ENCODE measurements at places on chromosomes 7 and 10.
A peak's percentile ranks its signal among the peaks of the same experiment; 100 is the strongest.

DNA sequence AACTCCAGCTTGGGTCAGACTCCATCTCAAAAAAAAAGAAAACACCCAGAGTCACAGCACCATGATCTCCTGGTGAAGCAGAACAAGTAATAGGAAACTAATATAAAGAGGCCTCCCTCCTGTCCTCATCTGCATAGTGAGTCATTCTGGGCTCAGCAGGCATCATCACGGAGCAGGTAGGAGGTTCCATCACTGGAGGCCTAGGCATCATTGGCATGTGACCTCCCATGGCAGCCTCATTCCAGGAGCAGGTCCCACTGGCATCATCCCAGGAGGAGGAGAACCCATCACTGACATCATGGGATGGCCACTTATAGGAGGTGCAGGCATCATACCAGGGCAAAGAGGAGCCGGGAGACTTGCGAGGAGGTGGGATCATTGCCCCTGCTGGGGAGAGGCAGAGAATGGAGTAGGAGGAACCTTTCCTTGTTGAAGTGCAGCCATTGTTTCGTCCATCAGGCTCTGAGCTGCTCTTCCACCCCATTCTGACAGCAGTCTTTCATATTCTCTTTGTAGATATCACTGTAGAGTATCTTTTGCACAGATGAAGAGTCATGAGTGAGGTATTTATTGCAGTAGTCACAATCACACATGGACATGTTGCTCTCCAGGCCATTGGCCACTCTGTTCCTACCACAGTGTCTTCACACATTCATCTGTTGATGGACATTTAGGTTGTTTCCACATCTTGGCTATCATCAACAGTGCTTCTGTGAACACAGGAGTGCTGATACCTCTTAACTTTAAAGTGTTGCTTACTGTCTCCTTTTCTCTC, 73.8 kb downstream of the OSBPL3 start:
- no peak for DNase-seq

- DNase-seq: no peak
These were observed 4.2 kb downstream of the NRBF2 start for GRCh38 chr10:63137306-63137705.

GRCh38 chr10:5692461-5693358, 8.1 kb downstream of the TASOR2 start:
- no peak for DNase-seq

- DNase-seq: no peak
These were observed 28.4 kb downstream of the ITGB1 start for GRCh38 chr10:32929634-32930033.

- no peak for DNase-seq
These were observed 106.8 kb upstream of the POM121L12 start for GRCh38 chr7:52928591-52928990.

DNA sequence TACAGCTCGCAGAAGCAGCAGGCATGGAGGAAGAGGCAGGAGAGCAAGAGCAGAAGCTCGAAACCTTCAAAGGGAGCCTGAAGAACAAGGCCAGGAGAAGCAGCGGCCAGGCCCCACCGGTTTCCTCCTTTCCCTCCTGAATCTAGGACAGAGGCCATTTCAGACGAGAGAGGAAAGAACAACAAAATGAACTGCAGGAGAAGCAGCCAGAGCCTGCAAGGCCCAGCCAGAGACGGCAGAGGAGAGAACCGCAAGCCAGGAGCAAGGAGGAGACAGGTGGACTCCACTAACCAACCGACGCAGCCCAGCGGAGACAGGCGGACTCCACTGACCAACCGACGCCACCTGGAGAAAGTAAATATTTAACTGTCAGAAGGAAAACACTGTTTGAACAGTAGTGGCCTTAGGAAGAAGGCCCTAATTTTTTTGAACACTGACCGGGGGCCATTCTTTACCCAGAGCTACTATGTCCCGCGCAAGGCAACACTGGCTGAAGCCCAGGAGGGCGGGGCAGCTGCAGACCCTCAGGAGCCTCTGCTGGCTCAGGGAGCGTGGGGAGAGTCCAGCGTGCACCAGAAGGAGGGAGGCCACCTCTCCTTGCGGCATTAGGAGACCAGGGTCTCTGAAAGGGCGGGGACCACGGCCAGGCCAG, 559.2 kb downstream of the PTPRN2 start:
- peak; percentile 38 for DNase-seq

GRCh38 chr7:14720785-14721184, 181.8 kb downstream of the DGKB start:
- no peak for DNase-seq

- no peak for DNase-seq
These were observed 377 bp upstream of the POLR1F start for GRCh38 chr7:19709249-19709578.

- DNase-seq: no peak
These were observed 370.4 kb downstream of the GFRA1 start for GRCh38 chr10:115902596-115902995.

- no peak for DNase-seq
These were observed 54.6 kb downstream of the CSGALNACT2 start for GRCh38 chr10:43192884-43193283.

DNA sequence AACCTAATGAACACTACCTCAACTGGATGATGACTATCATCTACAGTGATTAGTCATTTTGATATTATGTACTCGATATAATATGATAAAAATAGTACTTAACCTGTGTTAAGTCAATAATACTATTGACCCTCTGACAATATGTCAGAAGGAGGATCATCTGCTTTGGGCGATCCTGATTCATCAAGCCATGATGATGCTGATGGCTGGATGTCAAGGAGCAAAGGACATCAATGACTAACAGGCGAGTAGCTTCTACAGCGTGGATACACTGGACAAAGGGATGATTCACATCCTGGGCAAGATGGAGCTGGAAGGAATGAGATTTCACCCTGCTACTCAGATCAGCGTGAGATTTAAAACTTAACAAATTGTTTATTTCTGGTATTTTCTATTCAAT, 94.4 kb upstream of the SKAP2 start:
- no peak for DNase-seq

DNA sequence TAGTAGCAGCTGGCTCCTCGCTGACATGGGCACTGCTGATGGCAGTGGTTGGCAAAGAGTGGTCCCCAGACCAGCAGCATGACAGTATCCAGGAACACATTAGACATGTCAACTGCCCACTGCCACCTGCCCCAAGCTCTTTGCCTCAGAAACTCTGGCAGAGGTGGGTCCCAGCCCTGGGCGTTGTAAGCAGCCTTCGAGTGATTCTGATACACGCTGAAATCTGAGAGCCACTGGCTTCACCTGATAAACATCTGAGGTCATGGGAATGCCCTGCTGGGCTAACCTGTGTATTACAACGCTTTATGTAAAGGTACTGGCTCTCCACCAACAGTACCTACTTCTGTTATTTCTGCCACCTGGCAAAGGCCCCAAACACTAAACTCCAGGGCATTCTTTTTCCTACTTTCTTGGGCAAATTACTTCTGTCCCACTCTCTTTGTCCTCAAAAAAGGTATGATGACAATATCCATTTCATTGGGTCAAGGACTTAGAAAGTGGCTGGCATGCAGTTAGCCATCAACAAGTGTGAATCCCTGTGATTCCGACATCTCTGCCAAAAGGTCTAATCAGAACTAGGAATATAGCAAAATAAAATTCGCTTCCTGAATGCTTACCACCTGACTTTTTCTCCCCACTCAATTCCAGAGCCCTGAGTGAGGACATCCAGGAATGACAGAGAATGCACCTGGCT, 9.2 kb downstream of the SGMS1 start:
- DNase-seq: peak; percentile 35

- DNase-seq: no peak
These were observed 96.6 kb upstream of the NMT2 start for GRCh38 chr10:15265056-15265455.

GRCh38 chr10:4736608-4737007, 89.4 kb upstream of the AKR1E2 start:
- DNase-seq: no peak

GRCh38 chr7:83559887-83560286, 89.1 kb downstream of the SEMA3E start:
- no peak for DNase-seq

- peak; percentile 23 for DNase-seq
These were observed 868 bp downstream of the TIAL1 start for GRCh38 chr10:119595676-119596515.

DNA sequence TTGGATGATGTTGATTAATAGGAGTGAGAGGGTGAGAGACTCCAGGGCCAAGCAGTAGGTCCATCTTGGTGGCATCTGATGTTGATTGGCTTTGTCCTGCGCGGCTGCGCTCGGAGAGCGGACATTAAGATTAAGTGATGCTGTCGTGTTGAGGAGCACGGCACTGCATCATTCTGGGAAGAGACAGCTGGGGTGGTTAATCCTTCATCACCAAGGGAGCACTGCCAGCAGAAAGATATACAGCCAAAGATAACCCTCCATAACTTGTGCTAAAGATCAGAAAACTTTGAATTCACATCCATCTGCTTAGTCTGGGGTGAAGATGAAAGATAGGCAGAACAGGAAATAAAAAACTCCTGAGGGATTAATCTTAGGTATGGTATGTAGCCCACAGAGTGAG, 208.3 kb downstream of the LRMDA start:
- DNase-seq: no peak

DNA sequence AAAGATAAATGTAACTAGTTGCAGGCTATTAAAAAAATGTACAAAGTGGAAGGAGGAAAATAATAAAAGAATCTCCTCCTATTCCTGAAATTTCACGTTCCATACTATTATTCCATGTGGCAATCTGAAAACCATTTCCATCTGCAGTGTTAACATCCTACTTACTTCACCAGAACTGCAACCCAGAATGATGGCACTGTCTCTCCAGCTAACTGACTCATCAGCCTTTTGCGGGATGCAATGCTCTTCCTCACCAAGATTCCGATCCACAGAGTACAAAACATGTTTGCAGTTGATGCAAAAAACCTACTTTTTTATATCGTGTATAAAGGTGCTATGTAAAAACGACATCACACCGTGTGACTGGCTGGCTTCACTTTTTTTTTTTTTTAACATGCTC, 50.8 kb downstream of the ESYT2 start:
- DNase-seq: no peak

DNA sequence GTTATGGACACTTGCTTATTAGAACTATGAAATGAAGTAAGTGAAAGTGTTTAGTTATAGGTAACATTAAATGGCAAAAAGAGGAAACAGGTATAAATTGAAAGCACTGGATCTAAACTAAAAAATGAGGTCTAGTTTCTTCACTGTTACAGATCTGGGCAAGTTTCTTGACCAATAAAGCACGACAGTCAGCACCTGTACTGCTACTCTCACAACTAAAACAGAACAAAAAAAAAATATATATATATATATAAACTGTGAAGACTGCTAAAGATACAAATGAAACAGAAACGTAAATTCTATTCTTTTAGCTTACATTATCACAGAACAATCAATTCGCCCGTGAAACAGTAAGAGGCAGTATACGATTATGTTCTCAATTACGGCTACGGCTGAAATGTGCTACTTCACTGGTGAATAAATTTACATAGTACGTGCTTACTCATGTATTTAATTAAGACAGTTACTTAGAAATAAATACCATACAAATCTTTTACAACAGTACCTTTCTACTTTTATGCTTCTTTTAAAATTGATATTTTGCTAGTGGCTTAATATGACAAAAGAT, 4.2 kb downstream of the AHR start:
- DNase-seq: no peak

DNA sequence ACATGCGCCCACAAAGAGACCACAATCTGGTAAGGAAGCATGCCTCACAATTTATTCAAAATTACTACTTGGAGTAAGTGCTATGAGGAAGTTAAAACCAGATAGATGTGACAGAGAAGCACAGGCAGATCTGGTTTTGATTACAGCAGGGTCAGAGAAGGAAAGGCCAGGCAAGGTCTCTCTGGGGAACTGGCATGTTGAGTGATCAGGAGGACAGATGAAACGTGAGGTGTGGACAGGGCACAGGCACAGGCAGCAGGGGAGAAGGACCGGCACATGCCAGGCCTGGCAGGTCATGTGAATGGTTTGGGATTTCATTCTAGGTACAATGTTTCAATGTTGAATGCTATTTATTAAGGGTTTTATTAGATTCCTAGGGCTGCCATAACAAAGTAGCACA, 51.6 kb downstream of the GPAM start:
- DNase-seq: no peak

- no peak for DNase-seq
These were observed 115.0 kb downstream of the EGFR start for GRCh38 chr7:55133630-55134358.

DNA sequence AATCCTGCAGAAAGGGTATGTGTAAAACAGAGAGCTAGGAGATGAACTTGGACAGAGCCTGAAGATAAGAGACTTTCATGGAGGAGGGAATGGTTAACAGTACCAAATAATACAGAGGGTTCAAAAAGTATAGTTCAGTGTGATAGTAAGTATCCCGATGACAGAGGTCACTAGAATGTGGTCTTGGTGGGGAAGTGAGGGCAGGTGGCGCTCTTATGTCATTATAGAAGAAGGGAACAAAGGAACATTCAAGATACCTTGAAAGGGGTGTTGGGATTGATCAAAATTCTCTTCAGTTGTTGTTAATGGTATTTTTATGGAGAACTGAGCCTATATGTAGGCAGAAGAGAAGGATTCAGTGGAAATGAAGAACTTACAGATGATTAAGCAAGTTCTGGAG, 312.5 kb downstream of the SUGCT start:
- DNase-seq: no peak

DNA sequence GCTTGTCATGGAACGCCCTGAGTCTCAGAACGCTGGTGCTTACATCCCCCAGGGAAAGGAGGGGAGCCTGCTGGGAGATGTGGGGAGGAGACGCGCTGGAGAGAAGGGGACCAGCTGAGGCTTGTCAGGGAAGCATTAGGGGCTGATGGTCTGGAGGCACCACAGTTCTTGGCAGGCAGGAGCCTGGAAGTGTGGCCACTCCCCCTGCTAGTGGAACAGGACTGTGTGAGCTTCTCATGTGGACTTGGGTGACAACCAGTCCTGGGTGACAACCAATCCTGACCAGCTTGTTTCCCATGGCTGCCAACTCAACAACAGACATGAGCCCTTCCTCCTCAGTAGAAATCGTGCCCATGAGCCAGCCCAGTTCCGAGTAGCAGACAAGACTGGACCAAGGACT, 87.8 kb downstream of the SPDYE5 start:
- no peak for DNase-seq

GRCh38 chr10:60735244-60735643, 43.0 kb upstream of the CDK1 start:
- DNase-seq: peak; percentile 12

DNA sequence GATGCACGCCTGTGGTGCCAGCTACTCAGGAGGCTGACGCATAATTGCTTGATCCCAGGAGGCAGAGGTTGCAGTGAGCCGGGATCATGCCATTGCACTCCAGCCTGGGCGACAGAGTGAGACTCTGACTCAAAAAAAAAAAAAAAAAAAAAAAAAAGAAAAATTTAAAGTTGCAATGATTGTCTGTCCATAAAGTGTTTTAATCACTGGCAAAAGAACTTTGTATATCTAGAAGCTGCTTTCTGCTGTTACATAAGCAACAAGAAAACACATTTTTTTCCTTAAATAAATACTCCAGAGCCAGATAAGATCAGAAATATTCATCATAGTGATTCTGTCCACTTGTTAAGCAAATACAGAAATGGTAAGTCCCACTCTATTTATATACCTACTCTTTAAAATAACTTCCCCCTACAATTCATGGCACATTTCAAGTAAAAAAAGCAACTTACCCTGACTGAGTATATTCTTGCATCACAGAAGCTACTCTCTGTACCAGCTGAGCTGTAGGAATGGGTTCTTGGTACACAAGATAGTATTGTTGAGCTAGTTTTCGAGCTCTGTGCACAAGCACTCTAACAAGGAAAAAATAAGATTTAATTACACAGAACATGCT, 7.6 kb downstream of the PSMA2 start:
- DNase-seq: no peak

All from NCI-H510A (cell line).